Stimulated activated CD4-positive, alpha-beta T cell treated with anti-CD3 and anti-CD28 coated beads, Interleukin-12 subunit alpha, Interleukin-12 subunit beta, amount 100 ng/mL, for 24 hours (primary cell): ENCODE measurements at places on chromosomes 16 and 17.

DNA sequence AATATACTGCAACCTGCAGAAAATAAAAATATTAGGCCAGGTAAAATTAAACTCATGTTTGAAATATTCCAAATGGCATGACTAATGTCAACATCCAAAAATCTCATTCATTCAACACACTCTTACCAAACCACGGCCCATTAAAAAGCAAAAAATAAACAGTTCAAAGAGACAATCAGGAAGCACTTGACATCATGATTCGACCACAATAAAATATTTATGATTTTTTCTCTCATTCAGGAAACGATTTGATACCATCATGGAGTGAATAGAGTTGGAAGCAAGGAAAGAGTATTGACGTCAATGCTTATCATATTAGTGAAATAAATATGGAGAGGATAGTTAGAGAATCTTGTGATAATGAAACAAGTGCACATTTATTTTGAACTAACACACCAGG lies 354.1 kb downstream of the KCNJ2 start:
- DNase-seq, result no peak

DNA sequence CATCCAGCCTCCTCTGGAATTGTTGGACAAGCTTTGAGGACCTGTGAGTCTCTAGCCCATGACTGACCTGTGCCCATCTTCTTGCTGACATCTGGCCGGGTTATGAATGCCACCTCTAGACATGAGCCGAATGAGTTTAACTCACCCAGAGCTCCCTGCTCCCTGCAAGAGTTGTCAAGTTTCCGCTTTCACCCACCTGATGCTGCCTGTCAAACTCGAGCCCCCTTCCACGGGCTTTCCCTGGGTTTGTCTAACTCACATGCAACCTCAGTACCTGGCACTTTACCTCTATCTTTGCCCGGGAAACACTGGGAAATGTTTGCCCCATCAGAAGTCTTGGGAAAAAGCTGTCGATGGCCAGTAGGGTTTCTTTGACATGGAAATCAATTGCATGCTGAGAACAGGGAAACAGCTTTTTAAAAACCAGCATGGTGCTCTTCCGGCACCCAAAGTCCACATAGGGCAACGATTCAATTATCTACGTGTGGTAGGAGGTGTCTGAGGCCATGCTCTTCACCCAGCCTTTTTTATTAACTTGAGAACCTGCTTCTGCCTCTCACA lies 33.8 kb upstream of the DNAH17 start:
- DNase-seq, result no peak

DNA sequence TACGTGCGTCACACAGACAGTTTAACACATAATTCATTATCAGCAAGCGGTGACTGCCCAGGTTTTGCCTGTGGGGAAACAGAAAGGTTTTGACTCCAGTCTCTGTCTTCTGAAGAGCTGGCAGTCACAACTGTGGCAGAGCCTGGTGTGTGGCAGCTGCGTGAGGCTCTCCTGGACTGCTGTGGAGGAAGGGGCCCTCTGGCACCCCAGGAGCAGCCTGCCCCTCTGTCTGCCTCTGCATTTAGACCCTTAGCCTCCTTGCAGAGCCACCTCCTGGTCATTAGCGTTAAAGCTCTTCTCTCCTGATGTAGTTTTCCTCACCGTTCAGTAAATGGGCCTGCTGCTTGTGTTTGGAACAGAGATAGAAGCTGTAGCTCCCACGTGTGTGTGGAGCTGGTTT lies 10.9 kb downstream of the RAB40C start:
- no peak for DNase-seq

DNA sequence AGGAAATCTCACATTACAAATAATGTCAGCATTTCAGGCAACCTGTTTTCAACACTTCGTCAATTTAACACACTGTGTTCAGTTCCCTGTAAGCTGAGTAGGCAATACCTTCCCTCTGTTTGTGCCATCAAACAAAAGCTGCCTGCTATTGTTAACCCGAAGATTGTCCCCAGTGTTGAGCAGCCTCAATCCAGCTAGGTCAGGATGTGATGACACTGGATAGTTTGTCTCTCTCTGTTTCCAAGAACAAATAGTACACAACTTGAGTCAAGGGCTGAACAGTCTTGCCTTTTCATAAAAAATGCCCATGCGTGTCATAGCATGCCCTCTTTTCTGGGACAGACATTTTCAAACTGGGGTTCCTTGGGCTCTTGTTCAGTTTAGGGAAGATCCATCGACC lies 36.4 kb downstream of the HSD17B2 start:
- no peak for DNase-seq

DNA sequence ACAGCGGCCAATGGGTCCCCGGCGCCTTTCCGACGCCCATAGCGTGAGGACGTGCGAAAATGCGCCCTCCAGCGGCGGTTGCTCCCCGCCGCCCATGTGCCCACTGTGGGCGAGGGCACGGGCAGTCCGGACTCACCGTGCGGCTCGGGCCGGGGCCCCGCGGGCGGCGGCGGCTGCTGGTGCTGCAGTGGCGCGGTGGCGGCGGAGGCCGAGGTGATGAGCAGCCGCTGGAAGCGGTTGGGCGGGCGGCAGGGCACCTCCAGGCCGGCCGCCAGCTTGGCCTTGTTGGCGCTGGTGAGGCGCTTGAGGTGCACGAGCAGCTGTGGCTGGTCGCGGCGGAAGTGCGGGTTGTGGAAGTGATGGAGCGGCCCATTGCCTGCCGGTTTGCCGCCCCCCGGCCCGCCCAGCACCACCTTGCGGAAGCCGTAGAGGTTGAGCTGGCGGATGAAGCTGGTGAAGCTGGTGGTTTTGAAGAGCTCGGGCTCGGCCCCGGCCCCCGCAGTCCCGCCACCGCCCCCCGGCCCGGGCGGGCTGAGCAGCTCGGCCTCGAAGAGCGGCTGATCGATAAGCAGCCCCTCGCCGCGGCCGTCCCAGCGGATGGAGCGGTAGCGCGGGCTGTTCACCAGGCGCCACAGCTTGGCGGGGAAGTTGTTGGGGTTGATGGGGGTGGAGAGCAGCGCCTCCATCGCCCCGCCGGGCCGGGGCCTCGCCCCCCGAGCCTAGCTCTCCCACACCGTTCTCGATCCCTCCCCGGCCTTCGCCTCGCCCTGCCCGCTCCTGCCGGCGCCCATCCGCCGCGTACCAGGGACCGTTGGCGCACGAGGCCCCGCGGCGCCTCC lies at the start of gene HSF5:
Gene HSF5 (minus strand): TSS at position 820 of the 839 bp plus-strand sequence. CDS start 134 bp downstream, at position 686.
- DNase-seq, result peak; percentile 61

- DNase-seq, result no peak
Measured at GRCh38 chr16:88484505-88485365, 31.7 kb downstream of the ZFPM1 start.
